Liver (tissue), 10 donors: ENCODE measurements at places on chromosomes 3 and 15. TPM values are rescaled to one million over a fixed set of nuclear protein-coding genes. Genes with fewer than 3 reads are reported as not detected.

DNA sequence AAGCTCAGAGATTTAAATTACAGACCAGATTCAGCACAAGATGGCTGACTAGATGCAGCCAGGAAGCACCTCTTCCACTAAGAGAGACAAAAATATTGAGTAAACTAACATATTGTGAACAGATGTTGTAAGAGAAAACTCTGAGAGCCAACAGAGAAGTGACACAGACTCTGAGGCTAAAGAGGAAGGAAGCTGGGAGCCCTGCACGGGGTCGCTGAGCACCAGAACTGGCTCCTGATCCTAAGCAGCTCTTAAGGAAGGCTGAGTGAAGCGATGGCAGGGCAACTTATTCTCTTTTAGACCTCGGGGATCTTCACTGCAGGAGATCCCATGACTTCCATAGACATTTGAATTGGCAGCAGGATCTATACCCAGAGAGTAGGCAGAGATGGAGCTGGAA is 578.0 kb upstream of the GRM7 start:
- no peak for DNase-seq

- DNase-seq = no peak
These were observed 40.9 kb downstream of the CCR4 start for GRCh38 chr3:32992310-32992686.

- no peak for DNase-seq
These were observed 98.7 kb downstream of the KCNMB2 start for GRCh38 chr3:178634975-178635374.

DNA sequence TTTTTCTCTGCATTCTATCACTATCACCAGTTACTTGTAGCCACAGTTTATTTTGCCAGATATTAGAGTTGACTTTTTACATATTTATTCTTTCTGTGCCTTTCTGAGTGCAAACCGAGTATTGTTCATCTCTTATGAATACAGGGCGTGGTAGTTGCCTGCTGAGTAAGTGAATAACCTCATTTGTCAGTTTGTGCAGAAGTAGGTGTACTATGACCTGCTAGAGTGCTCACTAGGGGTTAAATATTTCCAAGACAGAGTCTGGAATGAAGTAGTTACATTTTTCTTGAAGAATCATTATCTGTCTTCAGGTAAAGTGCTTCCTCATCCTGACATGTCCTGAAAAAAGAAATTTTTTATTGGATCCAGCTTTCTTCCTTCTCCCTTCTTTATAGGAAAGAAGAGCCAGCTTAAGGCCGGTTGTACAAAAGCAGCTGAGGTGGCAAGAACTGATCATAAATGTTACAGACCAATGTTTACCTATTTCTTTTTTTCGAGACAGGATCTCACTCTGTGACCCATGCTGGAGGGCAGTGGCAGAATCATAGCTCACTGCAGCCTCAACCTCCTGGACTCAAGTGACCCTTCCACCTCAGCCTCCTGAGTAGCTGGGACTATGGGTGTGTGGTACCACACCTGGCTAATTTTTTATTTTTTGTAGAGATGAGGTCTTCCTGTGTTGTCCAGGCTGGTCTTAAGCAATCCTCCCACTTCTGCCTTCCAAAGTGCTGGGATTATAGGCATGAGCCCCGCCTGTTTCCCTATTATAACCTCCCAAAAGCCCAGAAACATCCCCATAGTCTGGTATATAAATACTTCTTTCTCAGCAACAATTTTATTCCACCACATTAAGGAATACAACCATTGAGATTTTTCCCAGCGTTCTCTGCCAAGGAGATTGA is 182.5 kb downstream of the TPRG1 start:
- no peak for DNase-seq

GRCh38 chr15:101009176-101009575 is 90.0 kb downstream of the LRRK1 start:
- DNase-seq = peak; percentile 13

DNA sequence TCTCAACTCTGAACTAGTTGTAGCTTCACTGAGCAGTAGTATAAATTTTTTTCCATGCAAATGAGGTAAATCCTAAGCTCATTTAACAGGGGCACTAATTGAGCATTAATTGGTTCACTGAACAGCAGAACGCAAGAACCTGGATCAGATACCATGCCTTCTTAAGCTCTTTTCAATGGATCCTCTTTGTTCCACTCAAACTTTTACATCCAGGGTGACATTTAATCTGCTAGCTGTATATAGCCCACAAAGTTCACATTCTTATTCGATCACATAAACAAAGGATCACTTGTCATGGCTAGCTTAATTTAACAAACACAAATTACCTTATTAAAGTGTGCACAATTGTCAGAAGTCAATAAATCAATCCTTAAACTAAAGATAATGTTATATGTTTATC is 281.6 kb downstream of the CNTN6 start:
- DNase-seq = no peak

- no peak for DNase-seq
These were observed 28.6 kb upstream of the TNFSF10 start for GRCh38 chr3:172551874-172552273.

GRCh38 chr15:38696109-38696727 is 131.6 kb upstream of the RASGRP1 start:
- no peak for DNase-seq

GRCh38 chr3:57038466-57039164 is 21.8 kb upstream of the SPATA12 start:
- no peak for DNase-seq

COL6A5 gene
- polyA plus RNA-seq = not detected

LRRC31 gene
- 0.53 TPM for polyA plus RNA-seq

BCHE gene
- 46.8 TPM for polyA plus RNA-seq
